ENCODE measurements at places on chromosomes 7 and 10.
A peak's percentile ranks its signal among the peaks of the same experiment; 100 is the strongest.

- DNase-seq = no peak
These were observed 151.3 kb downstream of the LRRN3 start for GRCh38 chr7:111242141-111242755.

DNA sequence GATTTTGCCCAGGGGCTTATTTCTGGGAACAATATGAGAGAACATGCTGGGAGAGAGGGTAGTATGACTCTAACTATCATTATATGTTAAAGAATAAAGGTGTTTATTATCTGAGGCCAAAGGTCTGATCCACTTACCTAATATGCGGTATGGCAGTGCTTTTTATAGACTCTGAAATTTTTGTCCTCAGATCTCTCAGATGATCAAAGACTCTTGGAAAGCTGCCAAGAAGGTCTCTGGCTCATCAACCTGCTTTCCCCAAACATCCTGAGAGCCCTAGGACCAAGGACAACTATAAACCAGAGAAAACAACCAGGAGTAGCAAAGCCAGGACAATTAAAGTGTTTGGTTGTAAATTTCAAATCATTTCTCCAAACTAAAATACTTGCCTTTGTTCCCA is 255.7 kb upstream of the LRRN3 start:
- DNase-seq = no peak

DNA sequence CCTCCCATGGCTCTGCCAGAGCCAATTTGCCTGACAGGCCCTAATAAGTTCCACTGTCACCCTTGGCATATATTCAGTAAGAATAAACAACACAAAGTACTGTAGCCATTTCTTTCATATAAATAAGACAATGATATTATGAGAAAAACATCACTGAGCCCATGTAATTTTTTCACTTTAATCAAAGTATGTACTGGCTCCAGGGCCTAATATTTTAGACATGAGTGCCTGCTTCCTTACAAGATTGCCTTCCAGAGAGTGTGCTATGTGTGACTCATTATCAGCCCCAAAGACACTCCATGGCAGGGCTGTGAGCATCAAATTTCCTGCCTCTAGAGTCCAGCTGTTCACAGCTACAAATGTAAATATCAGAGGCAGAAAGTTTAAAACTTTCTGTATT is 297.6 kb downstream of the LHFPL3 start:
- no peak for DNase-seq

DNA sequence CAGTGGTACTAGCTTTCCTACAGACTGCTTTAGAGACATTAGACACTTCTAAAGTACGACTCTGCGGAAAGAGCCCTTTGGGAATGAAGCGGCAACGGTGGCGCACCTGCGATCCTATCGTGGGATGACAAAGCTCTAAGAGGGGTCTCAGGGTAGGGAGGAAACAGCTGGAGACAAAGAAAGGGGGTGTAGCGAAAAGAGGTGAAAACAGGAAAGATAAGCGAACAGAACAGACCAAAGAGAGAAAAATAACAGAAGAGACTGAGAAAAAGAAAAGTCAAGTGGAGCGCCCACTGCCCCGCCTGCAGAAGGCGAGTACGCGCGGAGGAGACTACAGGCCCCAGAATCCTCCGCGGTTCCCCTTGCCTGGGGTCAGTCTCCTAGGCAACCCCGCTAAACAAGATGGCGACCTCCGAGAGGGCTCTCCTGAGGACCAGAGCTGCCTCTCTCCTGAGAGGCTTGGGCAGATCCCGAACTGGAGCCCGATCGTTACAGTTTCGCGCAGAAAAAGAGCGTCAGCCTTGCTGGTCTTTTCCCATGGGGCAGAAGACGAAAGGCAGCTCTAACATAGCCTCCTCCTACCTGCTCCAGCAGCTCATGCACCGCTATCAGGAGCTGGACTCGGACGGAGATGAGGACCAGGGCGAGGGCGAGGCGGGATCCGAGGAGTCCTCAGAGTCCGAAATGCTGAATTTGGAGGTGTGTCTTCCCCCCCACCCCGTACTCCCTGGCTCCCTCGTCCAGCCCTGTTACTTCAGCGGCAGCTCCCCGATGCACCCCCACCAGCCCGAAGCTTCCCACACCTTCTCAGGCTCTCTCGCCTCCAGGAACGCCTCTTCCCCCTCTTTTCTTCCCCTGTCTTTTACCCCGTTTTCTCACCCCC is at the start of gene LRGUK:
Gene LRGUK (plus strand): TSS at position 375 of the 883 bp plus-strand sequence. CDS start 28 bp downstream, at position 403.
- peak; percentile 57 for DNase-seq

DNA sequence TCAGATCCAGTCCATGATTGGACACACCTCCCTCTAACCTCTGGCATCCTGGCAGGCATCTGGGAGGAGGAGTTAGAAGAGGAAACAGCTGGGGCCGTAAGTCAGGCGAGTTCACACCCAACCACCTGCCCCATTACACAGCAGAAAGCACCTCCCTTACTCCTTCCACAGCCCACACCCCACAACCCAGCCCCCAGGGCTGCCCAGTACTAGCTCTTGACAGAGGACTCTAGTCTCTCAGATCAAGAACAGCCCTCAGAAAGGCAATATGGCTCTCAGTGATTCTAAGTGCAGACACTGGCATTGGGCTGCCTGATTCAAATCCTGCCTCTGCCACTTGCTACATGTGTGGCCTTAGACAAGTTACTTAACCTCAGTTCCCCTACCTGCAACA is 34.1 kb downstream of the KCNMA1 start:
- no peak for DNase-seq

GRCh38 chr10:51389415-51390321 is 309.7 kb downstream of the CSTF2T start:
- no peak for DNase-seq

- DNase-seq = no peak
These were observed 493.4 kb upstream of the FOXK1 start for GRCh38 chr7:4188651-4189050.

GRCh38 chr10:122040786-122041185 is 51.8 kb downstream of the TACC2 start:
- no peak for DNase-seq

DNA sequence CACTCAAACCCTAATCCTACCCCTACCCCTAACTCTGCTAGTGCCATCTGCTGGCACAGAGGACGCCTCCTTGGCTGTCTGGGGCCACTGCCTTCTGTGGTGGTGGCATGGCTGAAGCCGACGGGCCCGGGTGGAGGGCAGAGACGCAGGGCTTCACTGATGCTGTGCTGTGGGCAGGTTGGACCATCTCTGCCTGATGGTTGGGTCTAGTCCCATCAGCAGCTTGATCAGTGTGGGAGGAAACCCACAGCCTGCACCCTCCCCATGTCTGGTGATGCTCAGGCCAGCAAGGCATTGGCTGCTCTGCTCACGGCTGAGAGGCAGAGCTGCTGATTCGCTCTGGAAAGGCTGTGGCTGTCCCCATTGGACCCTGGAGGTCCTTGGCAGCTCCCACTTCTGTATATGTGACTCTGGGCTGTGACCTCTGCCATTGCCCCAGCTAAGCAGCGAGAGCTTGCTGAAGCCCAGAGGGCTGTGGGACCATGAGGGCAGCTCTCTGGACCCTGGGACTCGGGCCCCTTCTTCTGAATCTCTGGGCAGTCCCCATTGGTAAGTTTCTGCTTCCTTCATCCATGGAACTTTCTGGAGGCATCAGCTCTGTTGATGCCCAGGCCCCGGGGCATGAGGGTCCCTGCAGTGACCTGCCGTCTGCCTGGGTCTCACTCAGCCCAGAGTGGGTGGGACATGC is at the start of gene SCART1:
Gene SCART1 (plus strand): TSS at position 430 of the 688 bp plus-strand sequence. CDS start 53 bp downstream, at position 483.
- DNase-seq = no peak
